ENCODE measurements at places on chromosomes 3 and 15.
A peak's percentile ranks its signal among the peaks of the same experiment; 100 is the strongest.

- DNase-seq, result no peak
Observed at GRCh38 chr3:126665221-126665936, 10.5 kb upstream of the TXNRD3 start.

GRCh38 chr3:125310623-125311081, 64.5 kb downstream of the ZNF148 start:
- DNase-seq, result peak; percentile 46

DNA sequence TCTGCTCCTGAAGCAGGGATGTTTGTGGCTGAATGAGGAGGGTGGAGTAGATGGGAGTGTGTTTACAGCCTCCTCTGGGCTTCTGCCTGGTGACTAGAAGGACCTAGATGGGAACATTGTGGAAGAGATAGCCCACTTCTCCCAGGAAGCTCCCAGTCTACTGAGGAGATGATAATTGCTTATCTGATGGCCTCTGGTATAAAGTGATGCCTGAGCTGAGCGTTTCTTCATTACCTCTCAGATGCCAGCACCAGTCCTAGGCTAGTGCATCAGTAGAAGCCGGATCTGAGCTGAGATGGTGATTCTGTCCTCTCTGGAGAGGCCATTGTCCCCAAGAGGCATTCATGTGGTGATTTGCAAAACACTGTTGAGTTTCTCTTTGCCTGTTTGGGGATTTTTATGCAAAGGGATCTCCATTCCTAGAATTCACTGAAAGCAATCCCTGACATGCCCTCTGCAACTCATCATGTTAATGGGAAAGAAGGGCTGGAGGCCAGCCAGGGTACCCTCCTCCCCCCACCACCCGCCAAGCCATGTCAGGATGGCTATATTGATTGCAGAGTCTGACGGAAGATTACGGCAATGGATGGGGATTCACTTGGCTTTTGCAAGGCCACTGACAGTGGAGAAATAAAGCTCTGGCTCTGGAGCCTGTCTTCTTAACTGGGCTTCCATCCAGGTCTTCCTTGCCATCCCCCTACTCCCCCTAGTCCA, 166.4 kb upstream of the ROPN1 start:
- no peak for DNase-seq

DNA sequence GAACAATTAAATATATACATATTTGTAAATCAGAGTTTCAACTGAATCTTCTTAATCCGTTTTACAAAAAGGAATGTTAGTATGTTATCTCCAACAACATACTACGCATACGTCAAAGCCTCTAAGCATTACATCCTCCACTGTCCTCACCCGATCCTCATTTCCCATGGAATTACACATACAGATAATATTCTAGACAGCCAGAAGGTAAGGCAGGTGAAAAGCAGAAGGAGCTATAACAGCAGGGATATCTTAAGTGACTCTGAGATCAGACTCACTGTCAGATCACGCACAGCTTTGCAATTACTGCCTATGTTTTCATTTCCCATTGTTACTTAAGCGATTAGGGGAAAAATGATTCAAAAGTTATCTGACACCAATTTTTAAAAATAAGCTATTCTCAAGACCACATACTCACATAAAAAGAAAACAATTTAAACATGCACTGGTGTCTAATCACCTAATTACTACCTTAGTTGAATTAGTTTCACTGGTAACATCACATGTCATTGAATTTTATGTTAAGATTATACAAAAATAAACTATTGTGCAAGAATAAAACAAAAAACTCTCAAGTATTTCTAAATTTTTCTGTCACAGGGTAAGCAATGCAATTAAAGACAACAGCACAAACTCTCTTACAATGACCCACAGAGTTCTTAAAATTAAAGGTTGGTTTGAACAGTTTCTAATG, 92.8 kb downstream of the TBL1XR1 start:
- DNase-seq, result no peak

- DNase-seq, result no peak
Observed at GRCh38 chr15:23073890-23074646, 34.7 kb upstream of the TUBGCP5 start.

DNA sequence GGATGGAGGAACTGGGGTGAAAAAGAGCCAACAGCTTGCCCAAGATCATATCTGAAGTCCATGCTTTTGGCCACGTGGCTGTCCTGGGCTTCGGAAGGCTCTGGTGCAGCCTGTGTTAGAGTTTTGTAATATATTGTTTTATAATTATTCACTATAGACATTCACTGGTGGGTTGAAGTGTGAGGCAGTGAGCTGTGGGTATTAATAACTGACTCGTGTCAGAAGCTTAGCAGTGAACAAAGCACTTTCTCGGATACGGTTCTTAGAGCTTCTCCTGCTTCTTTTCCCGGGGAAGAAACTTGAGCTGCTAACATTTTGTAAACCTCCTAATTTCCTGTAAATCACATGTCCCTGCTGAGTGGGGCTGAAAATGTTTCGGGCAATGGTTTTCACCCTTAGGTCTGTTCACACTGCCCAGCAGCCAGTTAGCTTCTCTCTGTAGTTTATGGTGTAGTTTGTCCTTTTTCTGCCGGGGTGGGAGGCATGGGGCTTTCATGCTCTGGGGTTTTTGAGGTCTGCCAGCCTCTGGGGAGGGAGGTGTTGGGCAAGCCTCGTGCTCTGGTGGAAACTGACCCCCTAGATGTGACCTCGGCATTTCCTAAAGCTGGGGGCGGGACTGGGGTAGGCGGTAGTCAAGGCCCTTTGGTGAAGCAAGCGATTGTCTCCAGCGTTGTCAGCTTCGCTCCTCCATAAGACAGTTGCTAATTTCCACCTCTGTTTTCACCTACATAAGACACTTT, 1.7 kb downstream of the MRAS start:
- DNase-seq, result no peak

GRCh38 chr3:155560594-155560993, 184.3 kb downstream of the PLCH1 start:
- no peak for DNase-seq

DNA sequence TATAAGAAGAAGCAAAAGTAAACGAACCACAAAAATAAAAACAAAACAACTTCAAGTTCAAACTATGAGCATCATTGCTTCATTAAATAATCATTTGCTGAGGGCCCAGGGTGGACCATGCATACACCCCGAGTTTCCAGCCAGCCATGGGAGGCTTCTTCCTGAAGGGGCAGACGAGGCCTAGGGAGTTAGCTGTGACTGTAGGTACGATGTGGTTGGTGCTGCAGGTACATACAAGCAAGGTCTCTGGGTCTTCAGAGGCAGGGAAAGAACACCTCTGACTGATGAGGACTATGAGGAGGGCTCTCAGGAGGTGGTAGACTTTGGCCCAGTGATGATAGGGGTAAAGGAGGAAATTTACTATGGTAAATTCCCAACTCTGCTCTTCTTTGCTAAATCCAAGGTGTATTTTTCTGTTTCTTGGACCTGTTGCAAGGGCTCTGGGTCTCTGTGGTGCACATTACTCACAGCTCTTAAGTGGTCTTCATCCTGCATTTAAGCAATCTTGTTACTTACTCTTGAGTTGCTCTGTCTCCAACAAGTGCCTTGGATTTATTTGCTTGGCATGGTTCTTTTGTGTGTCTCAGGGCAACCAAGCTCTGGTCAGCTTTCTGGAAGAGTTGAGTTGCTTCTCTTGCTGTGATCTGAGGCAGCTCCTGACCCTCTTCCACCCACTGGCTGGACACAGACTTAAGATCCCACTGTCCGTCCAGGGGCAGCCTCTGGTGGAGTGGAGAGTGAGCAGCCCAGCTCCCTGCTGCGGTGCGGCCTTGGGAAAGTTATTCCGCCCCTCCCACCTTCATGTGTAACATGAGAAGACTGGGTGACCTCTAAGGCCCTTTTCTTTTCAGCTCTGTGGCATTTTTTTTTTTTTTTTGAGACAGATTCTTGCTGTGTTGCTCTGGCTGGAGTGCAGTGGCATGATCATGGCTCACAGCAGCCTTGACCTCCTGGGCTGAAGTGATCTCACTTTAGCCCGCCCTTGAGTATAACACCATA, 56.1 kb upstream of the KIF23 start:
- DNase-seq, result no peak

GRCh38 chr3:141412936-141413354, 44.6 kb downstream of the ZBTB38 start:
- DNase-seq, result no peak

DNA sequence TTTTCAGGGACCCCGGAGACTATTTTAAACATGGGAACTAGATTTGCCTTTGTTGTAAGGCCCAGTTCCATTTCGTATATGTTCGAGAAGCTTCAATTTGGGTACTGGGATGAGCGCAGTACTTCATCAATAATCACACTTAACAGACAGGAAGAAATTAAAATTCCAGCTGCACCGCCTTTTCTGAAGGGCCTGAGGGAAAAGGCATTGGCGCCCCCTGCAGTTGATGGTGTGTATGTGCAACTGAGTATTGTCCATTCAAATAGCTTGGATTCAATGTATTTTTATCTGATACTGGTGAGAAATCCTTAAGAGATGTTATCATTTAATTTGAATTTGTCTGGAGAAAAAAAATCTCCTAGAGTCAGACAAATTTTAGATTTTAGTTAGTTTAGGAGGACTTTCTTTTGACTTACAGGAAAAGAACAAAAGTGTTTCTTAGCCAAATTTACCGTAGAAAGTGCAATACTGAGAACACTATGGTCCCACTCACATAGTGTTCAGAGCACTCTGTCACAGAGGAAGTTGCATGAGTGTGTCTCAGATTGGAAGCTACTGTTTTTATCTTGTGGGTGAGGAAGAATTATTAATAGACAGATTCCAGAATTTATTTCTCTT, 5.4 kb upstream of the ALDH1A2 start:
- DNase-seq, result peak; percentile 18

DNA sequence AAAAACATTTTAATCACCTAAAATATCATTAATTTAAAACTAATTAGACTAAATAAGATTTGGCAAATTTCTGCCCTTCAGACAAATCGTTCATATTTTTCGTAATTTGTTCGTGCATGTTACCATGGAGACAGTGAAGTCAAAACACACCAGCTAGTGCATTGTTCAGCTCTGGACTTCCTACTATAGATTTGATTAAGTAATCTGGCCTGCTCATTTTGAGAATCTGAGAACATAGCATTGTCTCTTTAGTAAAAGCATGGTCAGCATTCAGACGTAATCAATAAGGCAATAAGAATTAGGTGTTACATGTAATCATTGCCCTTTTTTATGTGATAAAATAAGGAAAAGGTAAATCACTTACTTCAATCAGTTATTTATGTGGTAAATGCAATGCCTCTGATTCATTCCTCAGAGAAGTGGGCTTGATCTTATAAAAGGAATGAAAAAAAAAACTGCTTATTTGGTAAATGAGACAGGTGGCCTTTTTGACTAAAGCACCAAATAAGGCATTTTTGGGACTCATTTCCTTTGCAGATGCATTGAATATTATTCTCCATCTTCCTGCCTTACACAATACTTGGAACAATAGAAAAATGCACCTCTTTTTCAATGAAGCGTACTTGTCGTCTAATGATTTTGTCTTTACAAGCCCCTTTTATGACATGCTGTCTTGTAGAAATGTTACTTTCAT, 84.5 kb upstream of the FNDC3B start:
- DNase-seq, result no peak

DNA sequence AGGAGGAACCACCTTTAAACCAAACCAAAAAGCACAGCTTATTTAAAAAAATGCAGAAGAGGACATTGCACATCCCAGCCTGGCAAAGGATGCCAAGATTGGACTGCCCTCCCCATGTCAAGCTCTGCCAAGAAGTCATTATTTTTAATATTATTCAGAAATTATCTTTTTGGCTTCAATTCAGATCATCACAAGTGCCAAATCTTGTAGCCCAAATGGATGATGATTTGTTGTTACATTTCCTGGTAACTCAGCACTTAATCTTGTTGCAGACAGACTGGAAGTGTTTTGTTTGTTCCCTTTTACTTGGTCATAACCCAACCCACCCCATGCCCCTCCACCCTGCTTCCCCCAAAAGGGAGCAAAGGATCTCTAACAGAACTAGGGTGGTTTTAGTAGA, 28.1 kb upstream of the LXN start:
- DNase-seq, result no peak

GRCh38 chr3:2130726-2131125, 32.1 kb downstream of the CNTN4 start:
- DNase-seq, result no peak

DNA sequence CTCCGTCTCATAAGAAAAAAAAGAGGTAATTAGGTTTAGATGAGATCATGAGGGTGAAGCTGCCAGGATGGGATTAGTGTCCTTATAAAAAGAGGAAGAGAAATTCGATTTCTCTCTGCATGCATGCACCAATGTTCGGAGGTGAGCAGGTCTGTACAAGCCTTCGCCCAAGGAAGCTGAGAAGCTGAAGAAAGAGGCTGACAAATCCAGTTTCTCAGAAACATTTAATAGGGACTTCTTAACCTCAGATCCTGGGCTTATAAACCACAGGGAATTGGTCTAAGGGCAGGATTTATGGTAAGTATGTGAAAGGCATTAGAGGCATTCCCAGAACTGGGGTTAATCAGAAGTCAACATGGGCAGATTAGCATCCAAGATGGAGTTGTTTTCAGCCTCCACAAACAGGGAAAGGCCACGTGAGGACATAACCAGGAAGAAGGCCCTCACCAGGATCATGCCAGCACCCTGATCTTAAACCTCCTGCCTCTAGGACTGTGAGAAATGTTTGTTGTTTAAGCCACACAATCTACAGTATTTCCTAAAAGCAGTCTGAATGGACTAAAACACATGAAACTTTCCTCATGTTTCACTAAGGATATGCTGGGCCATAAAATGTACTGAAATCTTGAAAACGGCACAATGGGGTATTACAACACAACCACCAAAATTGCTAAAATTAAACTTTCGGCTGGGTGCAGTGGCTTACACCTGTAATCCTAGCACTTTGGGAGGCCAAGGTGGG, 11.3 kb downstream of the SHISA5 start:
- DNase-seq, result no peak

All from stimulated activated CD4-positive, alpha-beta T cell treated with anti-CD3 and anti-CD28 coated beads, Interleukin-4, amount 100 ng/mL, for 4 hours (primary cell).